ENCODE measurements at places on chromosomes 2 and 18.

- no peak for DNase-seq
Measured at GRCh38 chr2:3470166-3470651, 49.1 kb downstream of the ADI1 start.

- no peak for DNase-seq
Measured at GRCh38 chr2:49928551-49928950, 774.2 kb upstream of the FSHR start.

DNA sequence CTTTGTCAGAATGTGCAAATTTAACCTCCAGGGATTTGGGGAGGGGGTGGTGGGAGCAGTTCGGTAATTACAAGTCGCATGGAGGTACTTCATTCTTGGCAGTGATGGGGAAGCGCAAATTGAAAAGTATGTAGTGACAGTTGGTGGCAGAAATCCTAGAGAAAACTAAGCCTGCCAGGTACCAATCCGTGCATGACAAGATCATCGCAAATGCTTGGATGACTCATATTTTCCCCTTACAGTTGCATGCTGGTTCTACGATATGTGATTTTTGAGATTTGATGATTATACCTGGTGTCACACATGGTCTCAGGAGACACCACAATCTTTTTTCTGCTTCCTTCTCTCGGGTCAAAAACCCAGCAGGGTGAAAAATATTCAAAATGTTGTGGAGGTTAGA, 479.7 kb upstream of the ID2 start:
- DNase-seq: no peak

- DNase-seq: no peak
Measured at GRCh38 chr18:49572611-49573345, 10.9 kb downstream of the LIPG start.

DNA sequence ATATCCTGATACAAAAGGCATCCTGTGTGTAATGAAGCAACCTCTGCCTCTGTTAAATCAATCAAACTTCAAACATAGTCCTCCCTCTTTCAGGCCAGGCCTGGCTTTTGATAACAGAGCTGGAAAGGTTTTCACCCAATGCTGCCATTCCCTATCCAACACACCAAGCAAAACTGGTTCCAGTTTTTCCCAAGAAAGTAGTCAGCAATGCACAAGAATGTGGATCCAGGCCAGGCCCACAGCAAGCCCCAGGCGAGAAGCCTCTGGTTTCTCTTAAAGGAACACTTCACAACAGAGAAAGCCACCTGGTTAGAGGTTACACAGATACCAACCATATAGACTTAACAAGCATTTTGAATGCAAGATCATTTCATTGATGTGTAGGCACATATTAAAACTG, 49.2 kb upstream of the CCDC150 start:
- no peak for DNase-seq

DNA sequence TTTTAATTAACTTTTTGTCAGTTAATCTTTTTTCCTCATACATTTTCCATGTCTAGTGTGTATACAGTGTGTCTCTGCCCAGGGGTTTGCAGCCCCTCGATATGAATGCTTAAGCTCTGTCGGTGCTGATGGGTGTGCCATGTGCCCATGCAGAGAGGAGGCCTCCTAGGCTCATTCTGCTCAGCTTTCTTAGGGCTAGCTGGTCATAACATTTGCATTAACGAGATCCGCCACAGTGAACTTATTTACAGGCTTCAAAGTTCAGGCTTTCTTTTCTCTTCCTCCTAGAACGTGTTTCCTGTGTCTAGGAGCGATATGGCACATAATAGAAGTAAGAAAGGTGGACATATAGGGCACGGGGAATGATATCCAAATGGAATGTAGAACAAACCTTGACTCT, 783.3 kb downstream of the PLCL1 start:
- DNase-seq: no peak

DNA sequence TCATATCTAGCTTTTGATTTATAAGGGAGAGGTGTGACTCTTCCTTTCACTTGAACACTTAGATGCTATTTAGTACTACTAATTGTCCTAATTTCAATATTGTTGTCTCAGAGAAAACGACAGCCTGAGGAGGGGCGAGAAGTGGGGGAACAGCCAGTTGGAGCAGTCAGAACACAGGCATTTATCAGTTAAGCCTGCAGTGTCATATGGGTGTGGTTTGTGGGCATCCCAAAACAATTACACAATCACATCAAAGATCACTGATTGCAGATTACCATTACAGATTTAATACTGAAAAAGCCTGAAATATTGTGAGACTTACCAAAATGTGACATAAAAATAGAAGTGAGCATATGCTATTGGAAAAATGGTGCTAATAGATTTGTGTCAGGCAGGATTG, 15.8 kb downstream of the TMEM131 start:
- no peak for DNase-seq

DNA sequence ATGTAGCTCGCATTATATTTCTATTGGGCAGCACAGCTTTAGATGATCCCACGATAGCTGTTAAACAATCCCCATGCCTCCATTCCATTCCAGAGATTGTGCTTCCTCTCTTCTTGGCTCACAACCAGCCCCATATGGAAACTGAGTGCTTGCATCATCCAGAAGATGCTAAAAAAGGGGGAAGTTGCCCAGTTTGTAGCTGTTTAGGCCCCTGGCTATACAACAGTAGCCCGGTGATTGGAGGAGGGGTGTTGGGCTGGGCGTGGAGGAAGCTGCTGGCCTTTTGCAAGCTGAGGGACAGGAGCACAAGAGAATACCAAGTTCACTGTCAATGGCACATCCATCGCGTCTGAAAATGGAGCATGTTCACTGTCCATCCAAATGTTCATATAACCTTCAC, 360.2 kb downstream of the ALK start:
- DNase-seq: no peak

DNA sequence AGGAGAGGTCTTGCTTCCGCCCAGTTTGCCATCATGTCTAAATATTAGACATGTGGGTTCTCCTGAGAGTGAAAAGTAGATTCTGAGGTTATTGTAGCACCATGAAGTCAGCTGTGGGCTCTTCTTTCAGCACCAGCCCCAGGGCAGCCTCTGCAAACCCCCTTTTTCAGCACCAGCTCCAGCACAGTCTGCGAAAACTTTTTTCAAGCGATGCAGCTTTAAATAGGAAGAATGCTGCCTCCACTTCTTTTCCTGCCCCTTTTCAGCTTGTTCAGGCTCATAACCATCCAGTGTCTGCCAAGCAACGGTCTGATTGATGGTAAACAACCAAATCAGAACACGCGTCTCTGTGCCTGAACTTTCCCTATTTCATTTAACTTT, at the start of gene COL5A2:
Gene COL5A2, minus strand, starts transcription at position 192 of the 381 bp plus-strand sequence. Its CDS starts 157 bp downstream, at position 35.
- DNase-seq: no peak

DNA sequence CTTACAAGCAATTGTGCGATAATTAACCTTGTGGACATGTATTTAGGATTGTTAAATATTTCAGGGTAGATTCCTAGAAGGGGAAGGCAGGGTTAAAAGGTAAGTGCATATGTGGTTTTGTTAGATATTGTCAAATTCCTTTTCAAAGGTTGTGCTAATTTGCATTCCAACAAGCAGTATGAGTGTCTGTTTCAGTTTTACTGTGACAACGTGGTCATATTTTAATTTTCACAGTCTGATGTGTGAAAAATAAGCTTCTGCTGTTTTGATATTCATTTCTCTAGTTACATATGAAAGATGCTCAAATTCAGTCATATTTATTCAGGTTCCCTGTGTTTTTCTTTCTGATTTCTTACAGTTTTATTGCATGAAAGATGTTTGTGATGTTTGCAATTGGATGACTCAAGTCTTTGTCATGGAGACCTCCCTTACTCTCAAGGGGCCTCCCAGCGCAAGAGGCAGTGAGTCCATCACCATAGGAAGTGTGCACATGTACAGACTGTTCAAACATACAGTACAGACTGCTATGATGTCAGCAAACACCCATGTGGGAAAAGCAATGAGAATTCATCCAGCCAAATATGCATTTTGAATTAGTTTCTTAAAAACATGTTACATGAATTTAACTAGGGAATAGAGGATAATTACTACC, 310.8 kb downstream of the GALR1 start:
- DNase-seq: no peak

- DNase-seq: peak; percentile 15
Measured at GRCh38 chr2:235170536-235171521, 219.0 kb downstream of the SH3BP4 start.

DNA sequence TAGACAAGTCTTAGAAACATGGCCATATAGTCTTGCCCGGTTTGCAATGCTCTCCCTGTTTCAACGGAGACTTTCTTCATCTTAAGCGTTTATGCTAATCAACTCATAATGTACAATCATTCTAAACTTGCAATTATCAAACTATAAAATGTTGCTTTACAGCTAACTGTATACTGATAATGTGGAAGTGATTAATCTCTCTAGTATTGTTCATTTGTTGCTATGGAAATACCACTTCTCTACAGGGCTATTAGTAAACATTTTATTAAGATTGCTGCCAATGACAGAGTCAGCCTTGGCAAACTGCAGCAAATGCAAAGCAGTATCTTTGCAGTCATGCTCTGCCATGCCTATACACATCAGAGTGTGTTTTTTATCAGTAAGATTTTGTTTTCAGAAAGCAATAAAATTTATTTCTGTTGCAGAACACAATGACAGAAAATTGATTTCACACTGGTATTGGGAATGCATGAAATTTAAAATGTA, 1201.8 kb upstream of the CDH2 start:
- DNase-seq: no peak

GRCh38 chr2:155266583-155266982, 568.1 kb downstream of the KCNJ3 start:
- DNase-seq: no peak

GRCh38 chr2:64524604-64525316, 632 bp downstream of the AFTPH start:
- peak; percentile 27 for DNase-seq

- no peak for DNase-seq
Measured at GRCh38 chr2:222711315-222711940, 40.0 kb downstream of the MOGAT1 start.

DNA sequence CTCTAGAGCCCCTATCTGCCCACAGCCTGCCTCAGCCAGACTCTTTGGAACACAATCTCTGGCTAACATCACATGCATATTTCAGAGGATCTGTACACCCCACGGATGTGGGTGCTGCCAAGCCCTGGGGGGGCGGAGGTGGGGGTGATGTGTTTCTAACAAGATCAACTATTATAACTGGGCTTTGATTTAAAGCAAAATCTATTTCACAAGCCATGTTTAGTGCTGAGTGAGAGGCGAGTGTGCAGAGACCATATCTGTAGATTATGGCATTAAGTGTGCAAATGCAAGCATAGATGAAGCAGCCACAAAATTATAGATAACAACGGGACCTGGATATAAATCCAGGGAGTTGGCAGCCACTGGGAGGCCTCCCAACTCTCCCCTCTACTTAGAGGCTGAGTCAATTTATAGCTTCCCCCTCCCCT, 135.8 kb upstream of the SMAD2 start:
- no peak for DNase-seq

DNA sequence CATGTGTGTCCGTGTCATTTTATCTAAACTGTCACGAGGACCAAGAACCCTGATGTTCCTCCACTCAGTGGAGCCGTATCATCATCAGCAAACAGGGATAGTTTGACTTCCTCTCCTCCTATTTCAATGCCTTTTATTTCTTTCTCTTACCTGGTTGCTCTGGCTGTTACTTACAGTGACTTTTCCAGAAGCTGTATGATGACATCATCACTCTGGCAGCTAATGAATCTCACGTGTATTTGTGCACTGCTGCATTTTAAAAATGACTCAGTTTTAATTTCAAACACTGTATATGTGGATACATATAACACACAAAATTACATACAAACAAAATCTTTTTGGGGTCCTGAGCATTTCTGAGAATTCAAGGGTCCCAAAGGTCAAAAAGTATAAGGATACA, 481.4 kb downstream of the CDH2 start:
- no peak for DNase-seq

DNA sequence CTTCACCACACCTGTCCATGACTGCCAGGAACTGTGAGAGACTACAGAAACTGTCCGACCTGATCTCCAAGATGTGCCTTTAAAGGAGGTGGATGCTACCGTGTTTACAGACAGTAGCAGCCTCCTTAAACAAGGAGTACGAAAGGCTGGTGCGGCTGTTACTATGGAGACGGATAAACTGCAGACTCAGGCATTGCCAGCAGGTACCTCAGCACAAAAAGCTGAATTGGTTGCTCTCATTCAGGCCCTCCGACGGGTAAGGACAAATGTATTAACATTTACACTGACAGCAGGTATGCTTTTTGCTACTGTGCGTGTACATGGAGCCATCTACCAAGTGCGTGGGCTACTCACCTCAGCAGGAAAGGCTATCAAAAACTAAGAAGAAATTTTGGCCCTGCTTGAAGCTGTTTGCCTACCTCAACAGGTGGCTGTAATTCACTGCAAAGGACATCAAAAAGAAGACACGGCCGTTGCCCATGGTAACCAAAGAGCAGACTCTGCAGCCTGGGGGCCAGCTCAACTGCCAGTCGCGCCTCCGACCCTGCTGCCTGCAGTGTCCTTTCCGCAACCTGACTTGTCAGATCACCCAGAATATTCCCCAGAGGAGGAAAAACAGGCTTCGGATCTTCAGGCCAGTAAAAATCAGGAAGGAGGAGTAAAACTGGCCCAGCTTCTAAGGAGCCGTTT, 30.9 kb downstream of the SKA1 start:
- no peak for DNase-seq

- no peak for DNase-seq
Measured at GRCh38 chr2:53515435-53516332, 251.9 kb upstream of the CHAC2 start.

DNA sequence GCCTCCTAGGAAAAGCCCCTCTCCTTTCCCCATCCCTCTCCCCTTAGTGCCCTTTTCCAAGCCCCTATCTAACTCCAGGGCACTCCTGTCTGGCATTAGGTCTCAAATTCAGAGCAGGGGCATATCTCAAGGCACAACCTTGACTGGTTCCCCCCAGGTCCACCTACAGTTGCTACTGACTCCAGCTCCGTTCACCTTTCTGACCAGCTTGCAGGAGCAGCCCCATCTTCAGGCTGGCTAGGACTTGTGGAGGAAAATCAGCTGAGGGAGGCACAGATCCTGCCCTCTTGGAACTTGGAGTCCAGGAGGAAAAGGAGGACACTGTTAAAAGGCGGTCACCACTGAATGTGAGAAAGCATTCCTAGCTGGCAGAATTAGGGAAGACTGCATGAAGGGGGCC, 152.4 kb downstream of the ZFP36L2 start:
- DNase-seq: no peak

DNA sequence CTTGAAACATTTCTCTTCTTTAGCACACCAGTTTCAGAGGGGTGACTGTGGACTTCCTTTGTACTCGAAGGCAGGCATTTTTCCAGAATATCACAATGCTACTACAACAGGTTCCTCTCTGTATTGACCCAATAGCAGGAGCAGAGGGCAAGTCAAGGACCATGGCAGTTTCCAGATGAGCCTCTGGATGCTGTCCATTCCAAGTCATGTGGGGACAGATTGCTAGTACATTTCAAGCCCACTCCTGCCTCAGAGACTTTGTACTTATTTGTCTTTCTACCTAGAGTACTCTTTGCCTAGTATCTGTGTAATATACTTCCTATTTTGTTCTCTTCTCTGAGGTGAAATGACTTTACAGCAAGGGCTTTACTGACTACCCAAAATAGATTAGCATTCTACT, 373.9 kb downstream of the PIK3C3 start:
- no peak for DNase-seq

DNA sequence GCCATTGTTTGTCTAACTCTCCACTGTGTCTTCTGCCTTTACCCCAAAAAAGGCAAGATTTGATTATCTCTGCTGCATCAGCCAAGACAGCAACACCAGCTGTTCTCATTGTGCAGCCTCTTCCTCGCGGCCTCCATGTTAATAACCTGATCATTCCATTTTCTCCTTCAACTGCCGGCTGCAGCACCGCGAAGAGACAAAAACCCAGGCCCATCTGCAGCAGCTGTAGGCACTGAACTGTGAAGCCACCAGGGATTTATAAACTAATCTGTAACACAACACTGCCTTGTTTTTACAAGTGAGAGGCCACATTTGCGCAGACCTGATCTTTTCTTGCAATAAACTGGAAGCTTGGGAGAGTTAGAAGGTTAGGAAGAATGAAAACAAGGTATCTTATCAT, 147.8 kb downstream of the SATB2 start:
- DNase-seq: no peak
